ENCODE measurements at places on chromosomes 16 and 17. TPM values are rescaled to one million over a fixed set of nuclear protein-coding genes. Genes with fewer than 3 reads are reported as not detected.

- no peak for DNase-seq
Observed at GRCh38 chr17:59607817-59608403, 11.8 kb upstream of the CLTC start.

The ZNF768 gene
- 29.7 TPM for total RNA-seq

The KRTAP17-1 gene
- not detected for total RNA-seq

DNA sequence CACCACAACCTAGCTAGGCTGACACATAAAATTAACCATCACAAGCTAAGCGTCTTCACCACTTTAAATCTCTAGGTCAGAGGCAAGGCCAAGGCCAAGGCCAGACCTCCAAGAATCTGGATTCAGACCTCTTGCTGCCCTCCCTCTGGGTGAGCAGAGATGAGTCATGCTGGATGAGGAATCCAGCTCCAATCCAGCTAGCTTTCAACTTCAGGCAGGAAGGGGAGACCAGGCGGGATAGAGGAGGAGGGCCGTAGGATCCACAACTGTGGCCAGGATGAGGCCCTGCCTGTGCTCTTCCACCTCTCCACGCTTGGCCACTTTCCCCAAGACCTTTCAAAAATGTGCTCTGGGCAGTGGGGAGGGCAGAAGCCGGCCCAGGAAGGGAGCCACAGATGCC, 14.7 kb downstream of the LRRC75A start:
- no peak for DNase-seq

DNA sequence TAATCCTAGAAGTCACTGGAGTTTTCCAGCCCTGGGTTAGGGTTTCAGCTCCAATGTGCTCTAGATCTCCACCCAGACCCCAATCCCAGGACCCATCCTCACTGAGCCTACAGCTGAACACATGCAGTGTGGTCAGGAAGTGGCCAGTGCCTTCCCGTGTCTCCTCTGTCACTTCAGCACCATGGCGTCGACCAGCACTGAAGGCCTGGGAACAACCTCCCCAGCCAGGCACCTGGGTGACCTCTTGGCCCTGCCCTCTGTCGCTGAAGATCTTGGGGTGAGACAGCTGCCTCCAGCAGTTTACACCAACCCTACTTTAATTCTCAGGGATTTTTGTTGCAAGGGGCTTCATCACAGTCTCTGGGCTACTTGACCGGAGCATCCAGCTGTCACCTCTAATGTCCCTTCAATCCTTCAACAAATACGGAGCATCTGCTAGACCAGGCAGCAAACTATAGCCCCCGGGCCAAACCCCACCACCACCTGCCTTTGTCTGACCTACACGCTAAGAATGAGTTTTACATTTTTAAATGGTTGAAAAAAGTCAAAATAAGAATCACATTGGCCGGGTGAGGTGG, 18.0 kb upstream of the GSG1L start:
- no peak for DNase-seq

- peak; percentile 94 for DNase-seq
Observed at GRCh38 chr16:4253394-4254150, 11.7 kb upstream of the SRL start.

The IRX3 gene
- total RNA-seq = 5.1 TPM

GRCh38 chr17:7654832-7655540, 4.3 kb downstream of the ATP1B2 start:
- DNase-seq = no peak

GRCh38 chr16:303760-304505, 21.0 kb downstream of the PDIA2 start:
- DNase-seq = no peak

DNA sequence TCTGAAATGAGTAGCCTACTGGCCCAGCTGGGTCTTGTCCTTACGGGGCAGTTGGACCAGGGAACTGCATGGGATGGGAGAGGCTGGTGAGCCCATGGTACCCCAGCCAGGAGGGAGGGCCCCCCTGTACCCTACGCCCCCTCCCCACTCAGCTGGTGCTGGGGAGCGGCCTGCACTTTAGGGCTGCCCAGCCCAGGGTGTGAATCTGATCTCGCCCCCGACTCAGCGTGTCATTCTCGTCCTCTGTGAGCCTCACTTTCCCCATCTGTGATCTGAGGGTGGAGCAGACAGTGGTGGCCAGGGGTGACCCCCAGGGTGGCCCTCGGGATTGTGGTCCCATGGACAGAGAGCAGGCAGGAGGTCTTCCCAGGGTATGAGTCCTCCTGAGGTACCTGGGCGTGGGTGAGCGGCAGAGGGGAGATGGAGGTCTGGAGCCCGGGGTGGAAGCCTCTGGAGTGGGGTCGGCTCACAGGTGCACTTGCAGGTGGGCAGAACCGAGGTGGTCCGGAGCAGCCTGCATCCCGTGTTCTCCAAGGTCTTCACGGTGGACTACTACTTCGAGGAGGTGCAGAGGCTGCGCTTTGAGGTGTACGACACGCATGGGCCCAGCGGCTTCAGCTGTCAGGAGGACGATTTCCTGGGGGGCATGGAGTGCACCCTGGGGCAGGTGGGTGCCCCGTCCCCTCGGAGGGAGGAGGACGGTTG, 1.6 kb downstream of the CPNE7 start:
- no peak for DNase-seq

The DNAI2 gene
- not detected for total RNA-seq

DNA sequence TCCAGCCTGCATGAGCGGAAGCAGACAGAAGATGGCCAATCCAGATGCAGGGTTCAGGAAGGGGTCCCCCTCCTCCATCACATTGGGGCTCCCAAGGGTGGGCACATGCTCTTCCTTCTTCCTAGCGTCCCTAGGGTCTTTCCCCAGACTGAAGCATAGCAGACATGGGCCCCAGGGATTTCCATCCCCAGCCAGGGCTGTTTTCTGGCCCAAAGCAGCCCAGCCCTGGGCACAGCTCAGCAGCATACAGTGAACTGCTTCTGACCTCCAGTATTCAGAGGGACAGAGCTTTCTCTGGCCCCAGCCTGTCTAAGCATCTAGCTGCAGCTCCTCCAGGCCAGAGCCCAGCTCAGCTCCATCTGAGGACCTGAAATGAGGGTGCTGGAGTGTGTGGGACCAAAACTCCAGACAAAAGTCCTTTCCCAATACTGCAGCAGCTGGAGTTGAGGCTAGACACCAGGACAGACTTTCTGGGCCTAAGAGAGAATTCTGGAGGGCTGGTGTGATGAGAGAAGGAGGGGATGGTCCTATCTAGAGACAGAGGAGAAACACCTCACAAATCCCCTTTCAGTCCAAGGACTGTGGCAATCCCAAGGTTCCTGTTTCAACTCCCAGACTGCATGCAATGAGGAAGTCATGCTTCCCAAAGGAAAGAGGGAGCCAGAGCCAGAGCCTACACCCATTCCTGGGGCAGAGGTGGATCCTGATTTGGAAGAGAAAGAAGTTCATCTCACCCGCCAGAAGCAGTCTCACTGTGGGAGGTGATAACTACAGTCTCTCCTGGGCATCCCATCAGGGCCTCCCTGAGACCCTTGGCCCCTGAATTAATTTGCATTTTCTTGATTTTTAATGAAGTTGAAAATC, 4.5 kb upstream of the FOXN1 start:
- DNase-seq = no peak

DNA sequence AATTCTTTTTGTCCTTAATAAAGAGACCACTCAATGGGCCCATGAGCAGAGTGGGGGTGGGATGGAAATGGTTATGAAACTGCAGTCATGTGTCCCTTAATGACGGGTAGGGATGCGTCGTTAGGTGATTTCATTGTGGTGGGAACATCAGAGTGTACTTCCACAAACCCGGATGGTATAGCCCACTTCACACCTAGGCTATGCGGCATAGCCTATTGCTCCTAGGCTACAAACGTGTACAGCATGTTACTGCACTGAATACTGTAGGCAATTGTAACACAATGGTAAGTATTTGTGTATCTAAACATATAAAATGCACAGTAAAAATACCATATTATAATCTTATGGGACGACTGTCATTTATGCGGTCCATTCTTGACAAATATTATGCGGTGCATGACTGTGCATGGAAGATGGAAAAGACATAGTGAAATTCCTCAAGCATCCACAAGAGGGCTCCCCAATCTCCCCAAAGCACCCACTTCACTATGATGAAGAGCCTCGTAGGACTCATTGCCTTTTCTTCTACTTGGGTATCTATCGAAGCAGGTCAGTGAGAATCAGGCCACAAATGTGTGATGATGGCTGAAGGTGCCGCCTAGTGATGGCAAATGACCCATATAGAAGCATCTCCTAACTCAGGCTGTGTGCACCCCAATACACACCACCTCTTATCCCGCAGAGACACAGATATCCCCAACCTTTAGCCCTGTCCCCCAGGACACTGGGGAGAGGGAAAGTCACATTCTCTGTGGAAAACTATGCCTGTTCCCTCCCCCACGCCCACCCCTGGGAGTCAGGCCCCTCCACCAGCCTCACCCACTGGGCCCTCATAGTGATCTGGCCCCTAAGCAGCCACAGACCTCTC, 43.5 kb downstream of the TBX21 start:
- no peak for DNase-seq

GRCh38 chr17:15658296-15658695, 25.8 kb downstream of the TRIM16 start:
- DNase-seq = no peak

The PPL gene
- total RNA-seq = 41.5 TPM

GRCh38 chr17:57782647-57783337, 37.7 kb upstream of the CCDC182 start:
- DNase-seq = no peak

DNA sequence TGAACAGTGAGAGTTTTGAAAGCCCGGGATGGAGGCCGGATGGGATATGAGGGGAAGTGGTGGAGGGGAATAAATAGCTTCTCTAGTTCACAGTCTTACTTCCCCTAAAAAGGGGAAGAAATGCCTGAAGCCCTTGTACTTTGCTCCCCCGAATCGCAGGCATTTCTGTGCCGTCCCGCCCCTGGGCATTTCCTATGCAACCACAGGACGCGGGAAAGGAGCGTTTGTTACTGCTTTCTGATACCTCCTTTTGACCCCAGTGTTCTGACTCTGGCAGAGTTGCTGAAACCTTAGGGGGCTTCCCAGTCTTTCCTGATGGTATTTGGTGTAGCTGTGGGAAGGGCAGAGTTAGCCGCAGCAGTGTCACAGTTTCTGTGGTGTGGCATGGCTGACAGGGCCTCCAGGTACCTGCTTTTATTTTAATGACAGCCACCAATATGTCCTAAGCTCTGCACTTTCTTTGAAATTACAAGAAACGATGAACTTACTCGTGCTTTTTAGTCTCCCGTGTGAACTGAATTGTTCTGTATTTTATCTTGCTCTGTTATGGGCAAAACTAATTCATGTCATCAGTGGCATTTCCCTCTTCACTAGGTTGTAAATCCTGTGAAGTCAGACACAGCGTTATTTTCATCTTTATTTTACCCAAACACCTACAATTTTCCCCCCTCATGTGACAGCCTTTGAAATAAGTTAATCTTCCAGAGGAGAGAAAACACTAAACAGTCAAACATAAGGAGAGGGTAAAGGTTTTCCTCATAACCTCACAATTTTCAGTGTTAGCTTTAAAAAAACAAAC, 27.1 kb downstream of the USP10 start:
- DNase-seq = no peak

- DNase-seq = no peak
Observed at GRCh38 chr17:8464941-8465340, 29.3 kb downstream of the NDEL1 start.

The SRCIN1 gene
- 0.25 TPM for total RNA-seq

DNA sequence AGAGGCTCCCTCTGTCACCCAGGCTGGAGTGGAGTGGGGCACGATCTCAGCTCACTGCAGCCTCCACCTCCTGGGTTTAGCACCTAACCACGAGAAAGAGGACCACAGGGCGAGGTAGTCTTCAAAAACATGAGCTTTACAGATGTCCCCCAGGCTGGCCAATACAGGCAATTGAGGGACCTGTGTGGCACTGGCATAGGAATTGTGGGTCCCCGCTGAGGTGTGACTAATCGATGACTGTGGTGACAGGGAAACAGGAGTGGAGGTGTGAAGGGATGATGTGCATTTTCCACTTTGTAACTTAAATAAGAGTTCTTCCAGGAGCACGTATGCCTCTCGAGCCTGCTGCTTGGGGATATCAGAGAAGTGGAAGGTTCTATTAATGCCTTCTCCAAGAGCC, 12.6 kb upstream of the ARHGAP17 start:
- DNase-seq = no peak

The PRM3 gene
- total RNA-seq = not detected

- DNase-seq = no peak
Observed at GRCh38 chr17:50841949-50842354, 6.6 kb downstream of the WFIKKN2 start.

The PPY gene
- total RNA-seq = not detected

The RPA1 gene
- 44.4 TPM for total RNA-seq

The KRTAP2-2 gene
- total RNA-seq = not detected

The TPSAB1 gene
- not detected for total RNA-seq

GRCh38 chr16:28042811-28043210, 20.7 kb downstream of the GSG1L start:
- DNase-seq = no peak

The TBC1D3L gene
- 2.0 TPM for total RNA-seq

- peak; percentile 32 for DNase-seq
Observed at GRCh38 chr16:4051591-4051990, 64.7 kb downstream of the ADCY9 start.

GRCh38 chr16:7421578-7421977, 88.9 kb downstream of the RBFOX1 start:
- no peak for DNase-seq

GRCh38 chr17:27473748-27474609, 17.7 kb downstream of the KSR1 start:
- no peak for DNase-seq
